Caco-2 (cell line): ENCODE measurements at places on chromosomes 6 and 20. TPM values are rescaled to one million over a fixed set of nuclear protein-coding genes. Genes with fewer than 3 reads are reported as not detected.

GRCh38 chr20:34243377-34243776, 2.2 kb downstream of the ASIP start:
- DNase-seq, result no peak

DNA sequence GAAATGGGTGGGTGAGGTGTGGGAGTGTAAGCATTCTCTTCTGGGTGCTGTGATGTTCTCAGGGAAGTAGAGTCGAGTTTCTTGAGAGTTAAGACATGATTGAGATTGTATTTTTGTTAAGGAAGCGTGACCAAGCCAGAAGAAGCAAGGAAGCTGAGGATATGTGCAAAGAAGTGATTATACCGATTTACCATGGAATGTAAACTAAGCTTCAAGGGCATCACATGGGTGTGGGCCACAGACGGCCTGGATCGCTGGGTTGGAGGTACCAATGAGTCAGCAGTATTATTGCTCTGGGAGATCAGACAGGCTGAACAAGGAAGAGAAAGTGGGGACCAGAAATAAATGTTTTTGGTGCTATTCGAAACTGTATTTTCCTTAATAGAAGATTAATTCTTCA, 184.1 kb upstream of the GMDS start:
- DNase-seq, result no peak

GRCh38 chr6:4346659-4347333, 211.4 kb upstream of the ECI2 start:
- no peak for DNase-seq

TRIM10 gene
- total RNA-seq, result 0.95 and 1.4 TPM in 2 replicates

DNA sequence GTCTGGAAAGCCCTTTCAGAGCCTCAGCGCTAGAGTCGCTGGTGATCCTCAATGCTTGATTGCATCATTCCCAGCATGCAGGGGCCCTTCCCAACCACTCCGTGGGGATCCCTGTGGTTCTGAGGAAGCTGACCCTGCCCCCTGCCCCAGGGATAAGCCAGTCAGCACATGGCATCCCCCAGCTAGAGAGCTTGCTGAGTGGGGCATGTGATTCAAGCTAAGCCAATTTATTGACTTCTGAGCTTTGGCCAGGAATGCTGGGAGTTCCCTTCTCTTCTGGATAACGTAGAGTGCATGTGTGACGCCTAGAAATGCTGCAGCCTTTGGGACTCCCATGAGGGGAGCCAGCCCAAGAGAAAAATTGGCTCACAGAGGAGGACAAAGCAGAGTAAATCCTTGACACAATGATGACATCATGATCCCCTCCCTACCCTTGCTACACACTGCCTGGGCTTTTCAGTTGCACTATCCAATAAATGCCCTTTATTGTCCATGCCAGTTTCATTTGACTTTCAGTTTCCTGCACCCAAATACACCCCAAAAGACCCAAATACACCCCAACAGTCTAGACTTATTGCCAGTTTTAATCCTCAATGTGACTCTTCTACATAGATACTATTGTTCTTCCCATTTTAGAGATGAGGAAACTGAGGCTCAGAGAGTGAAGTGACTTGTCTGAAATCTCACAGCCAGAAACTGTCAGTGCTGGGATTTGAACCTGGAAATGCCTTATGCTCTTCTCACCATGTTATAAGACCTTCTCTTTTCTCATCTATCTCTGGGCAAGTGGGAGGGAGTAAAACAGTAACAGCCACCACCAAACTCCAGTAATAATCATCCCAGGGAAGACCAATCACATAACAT, 34.3 kb downstream of the KCNB1 start:
- DNase-seq, result no peak

DNA sequence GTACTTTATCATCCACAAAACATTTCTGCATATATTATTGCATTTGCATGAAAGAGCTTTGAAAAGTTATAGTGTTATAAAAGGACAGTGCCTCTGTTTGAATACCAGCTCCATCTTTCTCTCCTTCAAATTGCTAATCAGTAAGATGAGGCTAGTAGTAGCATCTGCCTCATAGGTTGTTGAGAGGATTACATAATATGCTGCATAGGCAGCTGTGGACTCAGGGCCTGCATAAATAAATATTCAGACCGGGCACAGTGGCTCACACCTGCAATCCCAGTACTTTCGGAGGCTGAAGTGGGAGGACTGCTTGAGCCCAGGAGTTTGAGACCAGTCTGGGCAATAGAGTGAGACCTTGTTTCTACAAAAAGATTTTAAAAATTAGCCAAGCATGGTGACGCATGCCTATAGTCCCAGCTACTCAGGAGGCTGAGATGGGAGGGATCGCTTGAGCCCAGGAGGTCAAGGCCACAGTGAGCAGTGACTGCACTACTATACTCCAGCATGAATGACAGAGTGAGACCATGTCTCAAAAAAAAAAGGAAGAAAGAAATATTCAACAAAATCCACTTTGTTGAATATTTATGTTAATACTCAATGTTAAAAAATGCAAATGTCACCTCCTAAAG, 18.3 kb upstream of the SEC63 start:
- DNase-seq, result no peak

DNA sequence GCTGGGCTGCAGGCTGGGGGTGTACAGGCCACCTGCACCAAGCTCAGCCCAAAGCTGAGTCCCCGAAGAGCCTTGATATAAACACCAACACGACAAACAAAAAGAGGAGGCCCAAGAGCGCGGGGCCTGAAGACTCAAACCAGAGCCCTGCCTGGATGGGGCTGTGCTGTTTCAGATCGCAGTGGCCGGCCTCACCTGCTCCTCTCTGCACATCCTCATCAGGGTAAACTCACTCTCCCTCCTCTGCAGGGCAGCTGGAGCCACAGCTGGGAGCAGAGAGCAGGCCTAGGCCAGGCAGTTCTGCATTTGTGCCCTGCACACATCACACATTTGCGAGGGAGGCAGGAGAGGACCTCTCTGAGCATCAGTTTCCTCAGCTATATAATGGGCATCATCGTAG, 3.7 kb upstream of the RBM38 start:
- no peak for DNase-seq

GRCh38 chr6:165557674-165558073, 105.4 kb downstream of the PDE10A start:
- DNase-seq, result no peak

LCA5 gene
- 10.9 and 12.2 TPM in 2 replicates for total RNA-seq

C20orf144 gene
- total RNA-seq, result 0.18 and 0.51 TPM in 2 replicates
